ENCODE measurements at places on chromosomes 13 and 19.

- no peak for DNase-seq
Measured at GRCh38 chr13:54628383-54628782, 1599.8 kb downstream of the OLFM4 start.

DNA sequence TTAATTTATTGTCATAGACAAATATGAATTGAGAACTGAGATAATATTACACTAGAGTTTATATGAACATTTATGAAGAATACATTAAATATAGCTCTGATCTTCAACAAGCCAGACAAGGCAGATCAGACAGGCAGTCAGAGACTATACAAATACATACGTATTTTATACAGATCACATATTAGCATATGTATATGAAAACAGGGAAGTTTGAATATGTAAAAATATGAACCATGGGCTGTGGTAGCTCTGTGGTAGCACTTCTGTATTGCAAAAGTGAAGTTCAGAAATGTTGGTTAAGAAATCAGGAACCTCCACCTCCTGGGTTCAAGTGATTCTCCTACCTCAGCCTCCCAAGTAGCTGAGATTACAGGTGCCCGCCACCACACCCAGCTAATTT is 20.7 kb downstream of the GPR180 start:
- DNase-seq, result no peak

- DNase-seq, result no peak
Measured at GRCh38 chr19:30388819-30389218, 16.6 kb downstream of the ZNF536 start.

DNA sequence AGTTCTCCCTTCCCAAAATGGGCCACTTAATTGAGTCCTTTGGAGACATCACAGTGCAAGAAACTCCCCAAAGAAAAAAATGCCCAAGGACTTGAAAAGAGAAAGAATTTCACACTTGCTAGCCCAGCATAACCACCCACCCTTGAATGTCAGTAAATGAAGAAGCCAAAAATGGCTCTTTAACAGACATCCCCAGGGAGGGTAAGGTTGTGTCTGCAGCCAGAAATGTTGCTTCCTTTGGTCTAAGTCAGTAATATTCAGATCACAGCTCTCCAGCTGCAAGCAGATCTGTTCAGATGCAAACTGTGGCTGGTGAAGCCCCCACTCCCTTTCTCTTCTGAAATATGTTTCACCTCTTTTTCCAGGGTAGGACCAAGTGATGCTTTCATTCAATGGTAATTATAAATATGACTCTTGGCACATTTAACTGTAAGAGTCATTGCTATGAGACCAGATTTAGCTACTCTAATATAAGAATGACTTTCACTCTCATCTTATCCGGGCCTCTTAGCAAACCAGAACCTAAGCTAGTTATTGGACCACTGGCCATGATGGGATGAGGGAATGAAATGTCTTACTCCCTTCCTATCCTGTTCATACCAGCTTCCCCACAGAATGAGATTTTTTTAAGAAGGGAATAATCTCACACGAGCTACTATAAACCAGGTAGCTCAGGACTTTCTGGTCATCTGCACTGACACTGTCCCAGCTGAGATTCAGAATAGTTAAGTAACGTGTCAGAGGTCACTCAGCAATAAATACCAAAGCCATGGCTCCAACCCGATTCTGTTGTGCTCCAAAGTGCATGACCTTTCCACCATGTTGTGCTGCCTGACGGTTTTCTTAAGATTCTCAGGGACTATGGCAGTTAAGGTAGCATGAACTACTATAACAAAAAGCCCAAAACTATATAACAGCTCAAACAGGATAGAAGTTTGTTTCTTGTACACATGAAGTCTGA is 234.1 kb downstream of the FOXO1 start:
- no peak for DNase-seq

DNA sequence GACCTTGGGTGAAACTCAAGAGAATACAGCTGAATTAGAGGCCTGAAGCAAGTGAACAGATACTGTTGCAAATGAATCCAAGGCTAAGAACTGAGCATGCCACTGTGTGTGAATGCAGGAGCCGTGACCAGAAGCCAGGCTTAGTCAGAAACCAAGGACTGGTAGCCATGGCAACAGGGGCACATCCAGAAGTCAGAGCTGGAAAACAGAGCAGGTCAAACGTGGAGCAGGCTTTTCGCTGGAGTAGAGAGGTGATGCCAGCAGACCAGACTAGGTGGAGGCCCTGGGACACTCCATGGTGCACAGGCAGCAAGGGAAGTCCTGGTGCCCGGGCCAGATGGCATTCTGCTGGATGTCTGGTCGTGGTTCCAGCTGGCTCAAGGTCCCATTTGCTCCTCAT is 564.1 kb downstream of the PCDH9 start:
- DNase-seq, result peak; percentile 9

GRCh38 chr19:3573858-3574637 is 1.3 kb downstream of the HMG20B start:
- DNase-seq, result peak; percentile 96
